ENCODE measurements at places on chromosomes 4 and X.

DNA sequence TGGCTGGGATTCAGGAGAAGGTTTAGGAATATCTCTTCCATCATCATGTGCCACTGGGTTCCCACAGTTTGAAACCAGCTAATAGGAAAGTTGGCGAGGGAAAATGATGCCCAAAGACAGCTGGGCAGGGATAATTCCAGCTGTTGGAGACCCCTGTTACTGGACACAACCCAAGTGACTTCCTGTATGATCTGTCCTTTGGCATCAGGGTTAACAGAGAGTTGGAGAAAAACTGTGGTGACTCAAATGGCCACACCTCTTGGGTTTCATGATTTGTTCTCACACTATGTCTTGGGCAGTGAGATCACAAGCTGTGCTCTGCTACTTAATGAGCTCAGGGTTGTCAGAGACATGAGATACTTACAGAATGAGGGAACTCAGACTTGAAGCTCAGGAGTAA, 3.8 kb downstream of the FGF16 start:
- DNase-seq = no peak

GRCh38 chrX:63652086-63652765, 132.8 kb downstream of the ARHGEF9 start:
- no peak for DNase-seq

DNA sequence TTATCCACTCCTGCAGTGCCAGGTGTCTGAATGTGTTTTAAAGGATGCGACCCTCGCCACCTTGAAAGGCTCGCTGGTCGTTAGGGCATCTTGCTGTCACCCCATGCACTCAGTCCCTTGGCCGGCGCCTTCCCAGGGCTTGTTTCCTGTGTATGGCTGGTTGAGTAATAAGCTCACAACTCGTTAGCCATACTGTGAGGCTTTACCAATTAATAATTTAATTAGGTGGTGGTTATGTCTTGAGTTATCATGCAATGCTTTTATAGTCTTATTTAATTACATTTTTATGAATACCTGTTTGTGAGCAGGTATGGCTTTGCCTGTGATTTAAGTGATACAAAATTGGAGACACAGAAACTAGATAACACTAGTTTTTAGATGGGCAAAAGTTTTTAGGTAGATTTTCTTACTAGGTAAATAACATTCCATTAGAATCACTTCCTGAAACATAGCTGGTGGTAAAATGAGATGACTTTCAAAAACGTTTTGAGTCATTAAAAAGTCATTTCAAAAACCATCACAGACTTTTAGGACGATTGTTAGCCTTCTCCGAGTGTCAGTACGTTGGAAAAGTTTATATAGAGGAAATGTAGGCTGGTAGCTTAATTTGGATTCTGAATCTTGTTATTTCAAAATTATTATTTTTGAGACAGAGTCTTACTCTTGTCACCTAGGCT, 18.2 kb downstream of the PTTG2 start:
- DNase-seq = no peak

DNA sequence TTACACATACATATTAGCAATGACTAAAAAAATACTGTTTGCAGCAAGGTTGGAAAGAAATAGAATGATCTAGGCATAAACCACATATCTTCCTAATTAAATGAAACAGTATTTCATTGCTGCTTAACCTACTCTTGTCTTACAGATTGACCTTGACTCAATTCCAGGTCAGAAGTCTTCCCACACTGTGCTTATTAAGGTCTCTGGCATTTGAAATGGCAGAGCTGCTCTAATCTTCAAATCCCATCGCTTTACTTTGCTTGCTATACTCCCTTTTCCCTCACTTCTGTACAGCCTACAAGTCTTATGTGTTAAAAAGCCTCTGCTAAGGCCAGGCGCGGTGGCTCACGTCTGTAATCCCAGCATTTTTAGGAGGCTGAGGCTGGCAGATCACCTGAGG, 424.5 kb downstream of the RPA4 start:
- no peak for DNase-seq

GRCh38 chr4:2757426-2757825, 1.3 kb upstream of the TNIP2 start:
- no peak for DNase-seq

DNA sequence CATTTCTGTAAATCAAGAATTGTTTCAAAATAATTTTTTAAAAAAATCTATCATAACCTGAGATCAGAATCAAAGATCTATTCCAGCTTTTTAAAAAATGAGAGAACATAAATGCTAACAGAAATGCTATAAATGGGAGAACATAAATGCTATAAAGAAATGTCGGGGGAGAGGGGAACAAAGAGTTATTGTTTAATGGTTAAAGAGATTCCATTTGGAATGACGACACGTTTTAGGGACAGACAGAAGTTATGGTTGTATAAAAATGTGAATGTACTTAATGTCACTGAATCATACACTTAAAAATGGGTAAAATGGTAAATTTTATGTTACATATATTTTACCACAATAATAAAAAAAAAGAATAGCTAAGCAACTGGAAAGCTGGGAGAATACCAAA, 127.1 kb downstream of the ATRX start:
- no peak for DNase-seq

GRCh38 chr4:38449506-38450174, 214.4 kb upstream of the KLF3 start:
- DNase-seq = no peak

DNA sequence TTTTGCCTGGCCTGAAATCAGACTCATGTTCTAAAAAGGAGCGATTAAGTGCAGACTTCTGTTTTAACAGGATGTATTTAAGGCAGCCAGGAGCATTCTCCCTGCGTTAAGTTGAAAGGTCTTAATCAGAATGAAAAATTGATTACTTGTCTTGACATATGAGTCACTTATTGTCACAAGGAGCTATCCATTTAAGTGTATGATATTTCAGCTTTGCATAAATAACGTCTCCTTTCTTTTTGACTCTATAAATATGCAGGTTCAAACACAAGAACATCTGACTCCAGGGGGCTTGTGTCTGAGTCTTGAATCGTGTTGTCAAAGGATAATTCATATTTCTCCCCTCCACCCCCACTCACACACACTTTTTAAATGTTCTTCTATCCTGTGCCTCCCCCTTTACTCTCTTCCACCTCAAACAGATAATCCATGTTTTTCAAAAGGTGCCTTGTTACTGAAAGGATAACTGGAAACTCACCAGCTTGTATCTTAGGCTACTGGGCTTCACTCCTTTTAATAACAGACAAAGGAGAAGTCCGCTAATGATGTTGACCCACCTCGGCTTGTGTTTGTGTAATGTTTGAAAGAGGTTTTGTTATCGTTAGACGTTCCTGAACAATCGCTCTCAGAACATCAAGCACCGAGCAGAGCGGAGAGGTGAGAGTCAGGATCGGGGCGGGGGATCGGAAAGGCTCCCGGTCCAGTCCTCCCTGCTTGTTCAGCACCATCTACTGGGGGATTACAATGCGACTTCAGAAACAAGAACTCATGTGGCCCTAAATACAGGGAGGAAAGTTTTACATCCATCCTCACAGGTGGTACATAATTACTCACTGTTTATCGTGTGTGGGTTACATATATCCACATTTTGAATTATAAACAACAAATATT, 107.5 kb upstream of the RPL34 start:
- peak; percentile 3 for DNase-seq

GRCh38 chrX:85994797-85995196, 52.6 kb downstream of the CHM start:
- no peak for DNase-seq

DNA sequence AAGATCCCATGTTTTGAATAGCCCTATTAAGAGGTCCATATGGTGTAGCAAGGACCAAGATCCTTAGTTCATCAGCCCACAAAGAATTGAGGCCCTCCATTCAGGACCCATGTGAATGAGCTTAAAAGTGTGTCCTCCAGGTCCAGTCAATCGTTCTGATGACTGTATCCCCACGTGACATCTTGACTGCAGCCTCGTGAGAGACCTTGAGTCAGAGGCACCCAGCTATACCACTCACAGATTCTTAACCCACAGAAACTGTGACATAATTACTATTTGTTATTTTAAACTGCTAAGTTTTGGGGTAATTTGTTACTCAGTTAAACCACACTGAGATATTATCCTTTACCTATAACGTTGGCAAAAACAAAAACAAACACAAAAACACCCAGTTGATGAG, 62.4 kb downstream of the ZNF182 start:
- no peak for DNase-seq

DNA sequence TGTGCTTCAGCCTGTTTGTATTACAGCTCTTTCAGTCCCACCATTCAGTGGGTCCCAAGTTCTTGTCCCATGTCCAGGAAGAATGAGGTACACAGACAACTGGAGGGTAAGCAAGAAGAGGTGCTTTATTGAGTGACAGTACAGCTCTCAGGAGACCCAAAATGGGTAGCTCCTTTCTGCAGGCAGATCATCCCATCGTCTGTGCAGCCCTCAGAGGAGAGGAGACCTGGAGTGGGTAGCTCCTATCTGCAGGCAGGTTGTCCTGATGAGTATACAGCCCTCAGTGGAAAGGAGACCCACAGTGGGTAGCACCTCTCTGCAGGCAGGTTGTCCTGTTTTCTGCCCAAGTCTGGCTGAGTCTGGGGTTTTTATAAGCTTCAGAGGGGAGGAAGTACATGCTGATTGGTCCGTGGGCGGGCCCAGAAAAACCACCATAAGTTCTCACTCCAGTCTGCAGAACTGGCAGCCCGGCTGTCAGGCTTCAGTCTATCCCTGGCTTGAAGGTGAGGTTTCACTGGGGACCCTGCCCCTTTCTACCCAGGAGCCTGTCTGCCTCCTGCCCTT, 18.0 kb downstream of the GRK4 start:
- DNase-seq = no peak

GRCh38 chr4:139858436-139859205, 193.0 kb downstream of the MGST2 start:
- DNase-seq = peak; percentile 78

DNA sequence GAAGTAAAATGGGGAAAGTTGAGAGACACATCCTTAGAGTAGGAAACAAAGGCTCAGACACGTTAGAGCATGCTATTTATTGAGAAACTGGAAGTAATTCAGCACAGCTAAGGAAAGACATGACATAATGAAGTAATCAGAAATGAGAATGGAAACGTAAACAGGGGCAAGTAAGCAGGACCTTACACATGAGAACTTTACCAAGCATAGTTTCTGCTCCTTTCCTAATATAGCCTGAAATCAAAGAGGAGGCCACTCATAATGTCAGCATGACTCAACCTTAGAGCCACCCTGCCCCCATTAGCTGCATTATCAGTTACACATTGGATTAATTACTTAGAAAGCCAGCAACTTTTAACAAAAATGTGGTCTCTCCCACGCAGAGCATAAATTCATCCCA, 558.3 kb upstream of the GRIA3 start:
- DNase-seq = no peak

DNA sequence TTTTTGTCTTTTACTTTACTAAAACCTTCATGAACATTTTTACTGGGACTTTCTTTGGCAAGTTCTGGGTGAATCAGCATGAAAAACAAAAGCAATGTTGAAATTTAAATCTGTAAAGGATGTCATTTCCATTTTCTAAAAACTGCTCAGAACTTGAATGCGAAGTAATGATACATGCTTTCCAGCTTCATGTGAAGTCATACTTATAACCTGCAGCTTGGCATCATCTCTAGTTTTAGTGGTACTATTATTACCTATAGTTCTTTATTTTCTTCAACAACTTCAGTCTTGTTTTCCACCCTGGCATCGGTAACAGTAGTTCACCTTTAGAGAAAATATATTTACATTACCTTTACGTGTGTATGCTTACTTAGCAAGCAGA, 421.4 kb upstream of the DIPK2B start:
- no peak for DNase-seq

- no peak for DNase-seq
These were observed 43.4 kb downstream of the ING2 start for GRCh38 chr4:183548306-183548705.

DNA sequence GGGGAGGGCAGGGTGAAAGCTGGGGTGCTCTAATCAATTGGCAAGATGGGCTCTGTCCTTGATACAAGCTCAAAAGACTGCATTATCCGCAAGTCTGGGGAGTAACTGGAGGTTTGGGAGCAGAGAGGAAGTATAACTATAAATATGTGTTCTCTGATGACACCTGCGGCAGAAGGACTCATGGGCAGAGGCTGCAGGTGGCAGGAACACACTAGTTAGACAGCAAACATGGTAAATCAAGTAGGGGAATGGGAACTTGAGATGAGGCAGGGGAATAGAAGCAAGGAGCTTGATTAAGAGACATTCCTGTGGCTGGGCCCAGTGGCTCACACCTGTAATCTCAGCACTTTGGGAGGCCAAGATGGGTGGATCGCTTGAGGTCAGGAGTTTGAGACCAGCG, 30.3 kb downstream of the SH3KBP1 start:
- no peak for DNase-seq

DNA sequence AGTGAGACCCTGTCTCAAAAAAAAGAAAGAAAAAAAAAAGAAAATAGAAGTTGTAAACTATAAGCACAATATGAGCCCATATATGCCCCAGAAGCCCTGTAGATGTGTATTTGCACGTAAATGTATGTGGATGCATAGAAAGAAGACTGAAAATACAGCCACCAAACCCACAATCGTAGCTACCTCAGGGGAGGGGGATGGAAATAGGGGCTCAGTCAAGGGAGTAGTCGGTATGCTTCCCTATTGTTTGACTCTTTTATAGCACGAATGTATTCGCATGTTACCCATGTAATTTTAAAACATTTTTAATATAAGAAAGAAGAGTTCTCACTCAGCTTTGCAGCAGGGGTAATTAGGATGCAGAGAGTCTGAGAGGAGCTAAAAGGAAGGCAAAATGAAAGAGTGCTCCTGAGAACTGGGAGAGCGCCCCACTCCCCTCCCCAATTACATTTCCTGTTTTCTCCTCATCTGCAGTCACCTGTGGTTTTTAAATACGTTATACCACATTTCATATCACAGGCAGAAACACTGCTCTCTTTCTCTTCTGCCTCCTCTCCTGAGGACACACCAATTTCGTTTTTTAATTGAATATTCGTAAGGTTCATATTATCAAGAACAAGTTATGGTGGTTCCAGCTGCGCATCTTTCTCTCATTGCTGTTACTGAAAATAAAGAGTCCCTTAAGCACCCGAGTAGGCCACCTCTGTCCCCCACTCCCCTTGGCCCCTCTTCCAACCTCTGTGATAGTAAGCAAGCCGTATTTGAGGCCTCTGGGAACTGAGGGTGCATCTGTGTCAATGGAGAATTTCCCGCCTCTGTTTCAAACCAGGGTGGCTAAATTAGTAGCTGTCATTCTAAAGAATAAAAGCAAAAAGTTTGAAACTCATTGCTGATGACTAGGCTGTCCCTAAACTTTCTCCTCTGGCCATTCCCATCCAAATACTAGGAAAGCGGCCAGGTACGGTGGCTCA, 10.7 kb downstream of the SEPTIN6 start:
- no peak for DNase-seq

GRCh38 chr4:153528705-153529485, 62.7 kb downstream of the TMEM131L start:
- no peak for DNase-seq

- DNase-seq = no peak
These were observed 32.9 kb downstream of the HERC6 start for GRCh38 chr4:88411491-88412096.

- no peak for DNase-seq
These were observed 127.4 kb upstream of the ENPP6 start for GRCh38 chr4:184344899-184345572.

DNA sequence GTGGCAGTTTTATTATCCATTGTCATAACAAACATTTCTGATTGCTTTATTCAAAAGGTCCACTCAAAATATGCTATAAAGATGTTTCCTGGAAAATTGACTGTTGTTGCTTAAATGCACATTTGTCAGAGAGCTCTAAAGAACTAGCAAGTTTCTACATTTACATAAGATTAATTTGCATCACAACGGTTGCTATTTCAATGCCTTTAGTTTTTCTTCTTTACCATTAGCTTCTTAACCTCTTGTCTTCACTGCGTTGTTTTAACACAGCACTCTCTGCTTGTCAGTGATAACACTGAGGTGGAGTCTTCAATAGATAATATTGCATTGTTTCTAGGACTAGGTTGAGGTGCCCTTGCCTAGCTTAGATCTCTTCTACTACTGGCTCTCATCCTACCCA, 76.7 kb upstream of the GALNT7 start:
- no peak for DNase-seq

Measured in T-helper 1 cell (primary cell).